ENCODE measurements at places on chromosomes 4 and X. TPM values are rescaled to one million over a fixed set of nuclear protein-coding genes. Genes with fewer than 3 reads are reported as not detected.

Gene FAM47E
- total RNA-seq, result 0.30 TPM

Gene MAOA
- 166 TPM for total RNA-seq

DNA sequence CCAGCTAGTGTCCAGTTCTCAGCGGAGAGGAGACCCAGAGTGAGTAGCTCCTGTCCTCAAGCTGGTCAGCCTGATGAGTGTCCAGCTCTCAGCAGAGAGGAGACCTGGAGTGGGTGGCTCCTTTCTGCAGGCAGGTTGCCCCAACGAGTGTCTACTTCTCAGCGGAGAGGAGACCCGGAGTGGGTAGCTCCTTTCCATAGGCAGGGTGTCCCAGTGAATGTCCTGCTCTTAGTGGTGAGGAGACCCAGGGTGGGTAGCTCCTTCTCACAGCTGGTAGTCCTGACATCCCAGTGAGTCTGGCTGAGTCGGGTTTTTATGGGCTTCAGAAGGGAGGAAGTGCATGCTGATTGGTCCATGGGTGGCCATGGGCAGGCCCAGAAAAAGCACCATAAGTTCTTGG is 55.7 kb upstream of the NUDT6 start:
- no peak for DNase-seq

Gene SFRP2
- 7.5 TPM for total RNA-seq

DNA sequence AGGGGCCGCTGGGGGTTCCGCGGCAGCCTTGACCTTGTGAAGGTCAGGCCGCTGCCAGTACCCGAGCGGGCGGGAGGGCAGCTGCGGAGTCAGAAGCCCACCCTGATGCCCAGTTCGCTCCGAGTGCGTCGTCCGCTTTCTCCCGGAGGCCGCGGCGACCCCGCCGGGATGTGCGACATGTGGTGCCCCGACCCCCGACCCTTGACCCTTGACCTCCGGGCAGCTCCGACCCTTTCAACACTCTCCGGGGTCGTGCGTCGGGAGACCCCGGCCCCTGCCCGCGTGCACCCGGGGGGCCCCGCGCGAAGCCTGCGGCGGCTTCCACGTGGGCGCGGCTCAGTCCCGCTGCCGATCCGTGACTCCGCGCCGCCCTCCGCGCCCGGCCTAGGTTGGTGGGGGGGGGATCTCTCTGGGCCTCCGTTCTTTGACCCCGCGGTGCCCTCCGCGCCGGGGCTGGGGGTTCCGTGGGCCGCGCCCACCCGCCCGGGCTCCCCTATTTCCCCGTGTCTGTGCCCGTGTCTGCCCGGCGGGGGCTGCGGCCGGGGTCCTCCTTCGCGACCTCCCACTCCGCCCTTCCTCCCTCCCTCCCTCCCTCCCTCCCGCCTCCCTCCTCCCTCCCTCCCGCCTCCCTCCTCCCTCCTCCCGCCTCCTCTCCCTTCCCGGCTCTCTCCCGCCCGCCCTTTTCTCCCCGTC is 609 bp upstream of the SLC25A6 start:
- DNase-seq, result no peak

Gene FAM184B
- total RNA-seq, result 0.25 TPM

Gene CCKAR
- total RNA-seq, result not detected

- DNase-seq, result no peak
Observed at GRCh38 chr4:36046026-36046425, 198.3 kb downstream of the ARAP2 start.

DNA sequence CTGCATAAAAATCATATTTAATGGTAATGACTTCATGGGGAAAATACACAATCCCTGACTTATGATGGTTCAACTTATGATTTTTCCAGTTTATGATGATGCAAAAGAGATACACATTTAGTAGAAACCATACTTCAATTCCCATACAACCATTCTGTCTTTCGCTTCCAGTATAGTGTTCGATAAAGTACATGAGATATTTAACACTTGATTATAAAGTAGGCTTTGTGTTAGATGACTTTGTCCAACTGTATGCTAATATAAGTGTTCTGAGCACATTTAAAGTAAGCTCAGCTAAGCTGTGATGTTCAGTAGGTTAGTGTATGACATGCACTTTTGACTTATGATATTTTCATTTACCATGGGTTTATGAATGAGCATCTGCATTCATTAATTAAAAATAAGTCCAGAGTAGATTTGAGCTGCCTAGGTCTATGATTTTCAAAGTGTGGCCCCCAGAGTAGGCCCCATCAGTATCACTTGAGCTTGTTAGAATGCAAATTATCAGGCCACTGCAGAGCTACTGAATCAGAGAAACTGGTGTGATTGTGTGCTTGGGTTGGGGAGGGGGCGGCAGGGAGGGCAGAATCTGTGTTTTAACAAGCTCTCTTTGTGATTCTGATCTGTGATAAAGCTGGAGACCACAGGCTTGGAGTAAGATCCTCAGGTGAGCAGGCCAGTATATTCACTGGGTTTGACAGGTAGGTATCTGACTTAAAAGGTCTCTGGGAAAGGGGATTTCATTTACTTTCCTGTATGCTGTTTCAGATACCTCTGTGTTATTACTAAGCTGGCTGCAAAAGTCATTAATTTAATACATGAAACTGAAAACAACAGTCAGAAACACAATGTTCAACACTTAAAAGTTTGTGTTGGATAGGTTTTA is 8.4 kb downstream of the ATP10D start:
- no peak for DNase-seq

DNA sequence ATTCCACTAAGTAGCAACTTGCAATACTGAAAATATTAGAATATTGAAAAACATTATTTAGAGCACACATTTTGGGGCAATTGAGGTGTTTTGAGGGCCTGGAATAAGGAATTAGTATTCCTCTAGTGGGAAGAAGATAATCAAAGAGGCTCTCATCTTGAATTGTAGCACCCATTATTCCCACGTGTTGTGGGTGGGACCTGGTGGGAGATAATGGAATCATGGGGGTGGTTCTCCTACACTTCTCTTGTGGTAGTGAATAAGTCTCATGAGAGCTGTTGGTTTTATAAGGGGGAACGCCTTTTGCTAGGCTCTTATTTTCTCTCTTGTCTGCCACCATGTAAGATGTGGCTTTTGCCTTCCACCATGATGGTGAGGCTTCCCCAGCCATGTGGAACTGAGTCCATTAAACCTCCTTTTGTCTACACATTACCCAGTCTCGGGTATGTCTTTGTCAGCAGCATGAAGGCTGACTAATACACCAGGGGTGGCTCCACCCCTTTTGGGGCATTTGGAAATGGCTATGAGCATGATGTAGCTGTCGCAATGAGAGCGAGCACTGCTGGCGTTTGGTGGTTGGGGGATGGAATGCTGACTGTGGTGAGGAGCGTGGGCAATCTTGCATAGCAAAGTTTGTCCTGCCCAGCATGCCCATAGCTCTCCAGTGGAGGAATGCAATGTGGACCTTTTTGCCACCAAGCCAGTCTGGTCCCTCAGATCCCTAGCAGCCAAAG is 308.2 kb downstream of the FRMPD4 start:
- DNase-seq, result no peak

DNA sequence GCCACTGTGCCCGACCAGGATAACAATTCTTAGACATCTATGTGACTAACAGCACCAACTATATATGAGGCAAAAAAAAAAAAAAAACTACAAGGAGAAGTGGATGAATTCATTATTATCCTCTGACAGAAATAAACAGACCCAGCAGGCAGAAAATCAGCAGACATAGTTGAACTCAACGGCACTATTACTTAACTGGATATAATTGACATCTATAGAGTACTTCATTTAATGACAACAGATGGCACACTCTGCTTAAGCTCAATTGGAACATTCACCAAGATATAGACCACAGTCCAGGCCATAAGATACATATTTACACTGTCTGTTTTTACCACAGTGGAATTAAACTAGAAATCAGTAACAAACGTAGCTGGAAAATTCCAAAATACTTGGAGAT is 13.3 kb downstream of the CLDN22 start:
- DNase-seq, result no peak

DNA sequence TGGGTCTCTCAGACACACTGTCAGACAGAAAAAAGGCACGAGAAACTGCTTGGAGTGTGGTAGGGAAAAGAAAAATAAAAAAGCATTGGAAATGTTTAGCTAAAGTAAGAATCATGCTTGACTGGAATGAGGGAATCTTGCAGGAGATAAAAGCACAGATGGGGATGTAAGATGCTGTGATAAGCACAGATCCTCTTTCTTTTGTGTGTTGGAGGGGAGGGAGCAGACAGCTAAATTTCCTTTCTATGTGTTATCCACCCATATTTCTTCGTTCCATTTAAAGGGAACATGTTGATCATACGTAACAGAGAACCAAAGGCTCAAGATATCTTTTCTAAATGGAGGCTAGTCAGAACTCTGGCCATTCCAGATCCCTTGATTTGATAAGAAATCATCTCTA is 614.0 kb upstream of the LCORL start:
- no peak for DNase-seq

DNA sequence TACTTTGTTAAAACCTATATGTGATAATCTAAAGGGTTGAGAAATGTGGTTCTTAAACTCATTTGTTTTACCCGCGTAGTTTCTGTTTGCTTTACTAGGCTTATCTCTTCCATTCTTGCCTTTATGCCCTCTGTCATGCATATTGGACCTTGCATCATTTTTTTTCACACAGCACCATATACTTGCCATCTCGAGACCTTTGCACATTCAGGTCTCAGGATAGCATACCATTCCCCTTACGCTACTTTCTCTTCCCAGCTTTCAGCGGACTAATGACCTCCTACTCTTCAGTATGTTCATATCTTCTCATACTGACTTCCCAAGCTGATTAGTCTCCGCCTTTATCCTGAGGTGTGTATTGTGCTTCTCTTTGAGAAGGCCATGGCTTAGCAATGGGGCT is 40.5 kb downstream of the USP38 start:
- DNase-seq, result no peak

Data from suprapubic skin (tissue), 4 donors.